ENCODE measurements at places on chromosomes 7 and 10. TPM values are rescaled to one million over a fixed set of nuclear protein-coding genes. Genes with fewer than 3 reads are reported as not detected.

Gene CD36
- 26.5 TPM for total RNA-seq

Gene SLC18A2
- 1.2 TPM for total RNA-seq

Gene ZNF804B
- total RNA-seq, result not detected

Gene PDGFA
- 34.9 TPM for total RNA-seq

Gene LRRC17
- total RNA-seq, result 0.91 TPM

Gene TMEM26
- total RNA-seq, result 0.50 TPM
